ENCODE measurements at places on chromosomes 3 and 15. TPM values are rescaled to one million over a fixed set of nuclear protein-coding genes. Genes with fewer than 3 reads are reported as not detected.

DNA sequence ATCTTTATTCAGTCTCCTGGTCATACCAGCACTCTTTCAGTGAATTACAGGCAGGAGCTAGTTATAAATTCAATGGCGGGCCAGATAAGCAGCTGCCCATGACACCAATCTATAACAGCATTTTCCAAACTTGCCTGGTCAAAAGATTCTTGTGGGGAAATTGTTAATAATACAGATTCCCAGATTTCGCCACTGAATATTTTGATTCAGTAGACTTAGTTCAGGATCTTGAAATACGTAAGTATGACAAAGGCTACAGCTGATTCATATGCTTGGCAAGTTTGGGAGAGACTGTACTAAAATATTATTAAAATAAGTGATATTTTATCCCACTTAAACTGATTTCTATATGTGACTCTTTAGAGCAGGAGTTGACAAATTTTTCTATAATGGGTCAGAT is 119.3 kb downstream of the TMCO5A start:
- no peak for DNase-seq

DNA sequence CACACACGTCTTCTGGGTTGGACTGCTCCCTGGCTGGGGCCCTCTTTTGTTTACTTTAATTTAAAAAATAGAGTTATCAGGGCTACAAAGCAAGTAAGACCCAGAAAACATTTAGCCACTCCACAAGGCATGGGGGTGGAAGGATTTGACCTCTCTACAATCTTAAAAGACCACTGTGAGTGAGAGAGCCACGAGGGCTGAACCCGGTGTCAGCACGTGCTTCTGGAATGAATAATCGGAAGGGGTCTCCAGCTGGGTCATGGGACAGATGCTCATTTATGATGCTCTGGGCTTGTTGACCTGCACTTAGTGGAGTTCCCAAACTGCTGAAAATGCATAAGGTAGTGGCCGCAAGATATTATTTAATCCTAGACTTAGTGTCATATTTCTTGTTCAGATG is 52.4 kb downstream of the EIF4E3 start:
- no peak for DNase-seq

DNA sequence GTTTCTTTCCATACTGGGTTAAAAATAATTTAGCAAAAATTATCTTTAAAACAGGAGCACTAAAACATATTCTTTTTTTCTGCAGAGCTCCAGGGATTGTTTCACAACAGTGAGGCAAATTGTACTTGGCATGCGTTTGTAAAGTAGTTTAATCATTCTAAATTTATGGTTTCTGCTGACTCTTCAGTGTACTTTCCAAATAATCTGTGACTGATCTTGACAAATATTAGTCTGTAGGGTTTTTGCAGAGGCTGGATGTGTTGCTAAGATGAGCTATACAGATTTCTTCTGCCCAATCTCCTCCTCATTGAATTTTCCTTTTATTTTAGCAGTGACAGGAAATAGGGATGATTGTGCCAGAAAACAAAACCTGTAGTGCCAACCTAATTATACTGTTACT is 328.0 kb upstream of the MANF start:
- no peak for DNase-seq

DNA sequence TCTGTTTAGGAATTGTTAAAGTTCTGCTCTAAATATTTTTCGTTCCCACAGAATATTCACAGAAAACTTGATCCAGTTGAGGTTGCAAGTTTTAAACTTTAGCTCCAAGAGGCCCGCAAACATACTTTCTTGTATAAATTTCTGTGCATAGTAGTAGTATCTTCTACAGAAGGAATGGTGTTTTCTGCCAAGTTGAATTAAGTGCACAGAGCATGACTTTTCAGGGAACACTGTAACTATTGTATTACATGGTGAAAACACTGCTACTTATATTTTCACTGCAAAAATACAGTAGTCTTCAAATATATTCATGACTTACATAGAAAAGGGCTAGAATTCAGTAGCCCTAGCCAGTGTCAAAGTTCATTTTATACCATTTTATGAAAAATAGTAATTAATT is 67.0 kb downstream of the SUCNR1 start:
- DNase-seq: no peak

DNA sequence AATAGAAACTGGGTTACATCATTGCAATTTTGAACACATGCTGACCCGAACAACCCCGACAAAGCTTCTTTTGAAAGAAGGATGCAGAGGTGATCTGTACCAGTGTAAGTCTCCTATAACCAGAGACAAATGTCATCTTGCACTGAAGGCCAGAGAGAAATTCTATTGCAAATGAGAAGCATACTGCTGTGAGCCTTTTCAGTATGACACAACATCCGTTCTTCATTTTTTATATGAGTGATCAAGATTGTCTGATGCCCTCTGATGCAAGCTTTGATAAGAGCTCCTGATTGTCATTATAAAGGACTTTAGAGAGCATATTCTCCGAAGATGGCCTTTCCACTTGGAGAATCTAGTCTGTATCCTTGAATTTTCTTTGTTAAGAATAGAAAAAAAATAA is 36.9 kb downstream of the PCOLCE2 start:
- DNase-seq: no peak

DNA sequence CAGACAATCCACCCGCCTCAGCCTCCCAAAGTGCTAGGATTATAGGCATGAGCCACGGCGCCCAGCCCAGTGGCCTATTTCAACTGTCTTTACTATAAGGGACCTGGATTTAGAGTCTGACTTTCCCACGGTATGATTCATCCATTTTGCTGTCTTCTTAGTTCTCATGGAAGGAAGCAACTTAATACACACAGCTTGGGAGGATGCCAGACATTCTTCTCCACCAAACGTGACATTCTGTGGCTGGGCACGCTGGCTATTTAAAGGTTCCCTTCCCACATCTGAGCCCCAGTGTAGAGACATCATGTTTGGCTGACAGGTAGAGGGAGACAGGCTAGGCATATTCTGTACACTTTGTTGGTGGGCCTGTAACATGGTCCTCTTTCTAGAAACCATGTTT is 26.2 kb downstream of the FAM43A start:
- peak; percentile 76 for DNase-seq

- DNase-seq: no peak
These were observed 223.0 kb upstream of the SATB1 start for GRCh38 chr3:18648159-18648558.

GRCh38 chr3:120516136-120516535 is 65.3 kb upstream of the FSTL1 start:
- no peak for DNase-seq

DNA sequence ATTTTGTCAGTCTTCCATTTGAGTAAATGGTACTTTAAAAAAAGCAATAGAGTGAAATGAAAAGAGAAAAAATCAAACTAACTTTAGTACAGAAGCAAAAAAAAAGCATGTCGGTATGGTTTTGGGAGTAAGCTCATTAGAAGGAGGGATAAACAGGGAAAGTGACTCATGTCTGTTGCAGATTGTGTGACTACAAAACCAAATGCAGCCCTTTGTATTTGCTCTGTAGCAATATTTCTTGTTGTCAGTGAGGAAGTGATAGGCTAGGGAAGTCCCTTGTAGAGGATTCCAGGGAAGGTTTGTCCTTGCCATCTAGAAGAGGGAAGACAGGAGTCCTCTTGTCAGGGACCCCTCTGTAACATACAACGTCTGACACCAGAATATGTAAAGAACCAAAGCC is 150.5 kb upstream of the POU1F1 start:
- no peak for DNase-seq

PPP1R14D gene
- not detected for total RNA-seq

LYZL4 gene
- total RNA-seq: not detected

WDR93 gene
- total RNA-seq: not detected

ADGRG7 gene
- total RNA-seq: not detected

SPG21 gene
- 71.2 TPM for total RNA-seq

DOCK3 gene
- total RNA-seq: 0.03 TPM

CHRNA7 gene
- total RNA-seq: 0.48 TPM

ALS2CL gene
- total RNA-seq: 32.3 TPM

All from foreskin keratinocyte (primary cell).